ENCODE measurements at places on chromosomes 16 and 17.

DNA sequence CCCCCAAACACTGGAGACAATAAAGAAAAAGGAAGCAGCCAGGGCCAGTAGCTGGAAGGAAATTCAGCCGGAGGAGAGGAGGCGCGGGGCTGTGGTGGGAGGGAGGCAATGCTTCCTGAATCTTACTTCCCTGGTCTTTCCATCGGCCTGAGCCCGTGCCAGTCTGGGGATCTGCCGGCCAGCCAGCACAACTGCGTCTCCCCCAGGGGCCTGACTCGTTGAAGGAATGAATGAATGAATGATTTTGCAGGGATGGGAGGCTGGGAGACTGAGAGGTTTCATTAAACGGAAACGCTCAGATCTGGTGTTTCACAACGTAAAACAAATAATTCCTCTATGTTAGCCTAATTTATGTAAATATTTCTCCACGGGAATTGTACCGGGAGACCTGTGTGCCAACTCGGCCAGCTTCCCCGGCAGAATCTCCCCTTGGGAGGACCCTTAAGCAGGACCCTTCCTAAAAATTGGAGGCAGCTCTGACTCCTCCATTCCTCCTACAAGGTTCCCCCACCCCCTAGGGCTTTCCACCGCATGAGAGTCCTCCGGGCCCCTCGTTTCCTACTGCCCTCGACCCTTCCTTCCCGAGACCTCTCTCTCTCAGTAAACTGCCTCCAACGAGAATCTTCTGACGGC is 1.3 kb upstream of the BAIAP2 start:
- peaks cover 14% of the 10 kb centered on the region for H3K4me1 ChIP-seq
- H3K27me3 ChIP-seq = peaks cover 34% of the 10 kb centered on the region
- no peak for DNase-seq
- H3K36me3 ChIP-seq = peaks cover 16% of the 10 kb centered on the region
- no peak overlapping the region for H3K27ac ChIP-seq

DNA sequence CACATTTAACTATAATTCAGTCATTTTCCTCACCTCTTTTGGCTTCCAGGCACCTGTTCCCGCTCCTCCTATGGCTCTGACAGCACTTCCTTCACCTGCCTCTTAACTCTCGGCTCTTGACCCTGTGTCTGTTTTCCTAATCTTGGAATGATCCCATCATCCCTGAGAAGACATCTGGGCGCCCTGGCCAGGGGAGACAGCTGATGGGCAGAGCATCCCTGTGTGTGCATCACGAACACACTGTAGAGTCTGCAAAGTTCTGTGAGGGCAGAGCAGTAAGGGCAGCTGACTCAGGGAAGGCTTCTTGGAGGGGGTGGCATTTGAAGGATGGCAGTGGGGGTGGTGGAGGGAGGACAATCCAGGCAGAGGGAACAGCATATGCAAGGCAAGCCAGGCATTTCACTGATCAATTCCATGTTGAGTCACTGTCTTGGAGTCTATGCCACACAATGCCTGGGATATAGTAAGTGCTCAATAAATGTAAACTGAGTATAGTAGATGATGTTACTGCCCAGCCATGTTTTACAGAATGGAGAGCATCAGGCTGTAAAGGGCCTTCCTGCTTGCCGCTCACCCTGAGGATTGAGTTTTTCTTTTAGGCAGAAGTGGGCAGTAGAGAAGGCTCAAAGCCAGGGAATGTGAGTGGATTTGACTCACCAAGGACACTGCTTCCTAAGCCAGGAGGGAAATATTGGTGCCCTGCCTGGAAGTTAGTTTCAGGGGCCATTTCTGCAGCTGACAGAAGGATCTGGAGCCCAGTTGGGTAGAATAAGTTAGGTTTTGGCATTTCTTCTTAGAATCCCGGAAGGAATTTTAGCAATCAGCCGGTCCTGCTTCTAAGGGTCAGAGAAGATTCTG is 5.8 kb upstream of the RAB11FIP4 start:
- H3K36me3 ChIP-seq = no peaks in the 10 kb centered on the region
- peaks cover 18% of the 10 kb centered on the region for H3K27me3 ChIP-seq
- no peak overlapping the region for H3K27ac ChIP-seq
- H3K4me3 ChIP-seq = no peak overlapping the region
- no peak for DNase-seq
- H3K4me1 ChIP-seq = peaks cover 11% of the 10 kb centered on the region

DNA sequence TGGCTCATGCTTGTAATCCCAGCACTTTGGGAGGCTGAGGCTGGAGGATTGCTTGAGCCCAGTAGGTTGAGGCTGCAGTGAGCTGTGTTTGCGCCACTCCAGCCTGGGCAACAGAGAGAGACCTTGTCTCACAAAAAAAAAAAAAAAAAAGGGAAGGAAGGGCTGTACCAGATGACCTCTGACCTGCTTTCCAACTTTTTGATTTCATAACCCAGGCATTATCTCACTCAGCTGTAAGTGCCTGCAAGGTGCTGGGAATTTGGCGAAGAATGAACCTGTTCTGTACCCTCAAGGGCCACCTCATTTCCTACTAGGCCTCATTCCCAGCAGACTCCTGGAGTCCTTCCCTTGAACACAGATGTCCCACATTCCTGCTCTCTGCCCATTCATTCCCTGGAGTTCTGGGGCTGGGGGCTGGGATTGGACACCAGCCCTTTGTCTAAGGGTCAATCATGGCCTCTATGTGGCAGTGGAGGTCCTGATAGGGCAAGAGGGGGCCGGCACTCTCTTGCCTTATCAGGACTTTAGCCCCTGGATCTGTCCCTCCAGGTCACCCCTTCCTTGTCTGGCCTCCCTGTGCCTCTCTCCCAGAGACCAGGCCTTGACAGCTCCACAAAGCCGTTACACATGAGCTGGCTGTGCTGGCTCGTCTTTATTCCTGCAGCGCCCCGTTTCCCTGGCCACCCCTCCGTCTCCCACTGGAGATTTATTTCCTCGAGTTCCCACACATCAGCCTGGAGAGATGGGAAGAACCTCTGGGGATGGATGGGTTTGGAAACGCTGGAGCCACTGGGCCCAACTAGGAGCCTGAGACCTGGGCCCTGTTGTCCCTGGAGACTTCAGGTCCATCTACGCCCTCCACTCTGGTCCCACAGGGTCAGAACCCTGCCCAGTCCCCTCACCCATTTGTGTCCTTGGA is 821 bp upstream of the GFAP start:
- peaks cover 24% of the 10 kb centered on the region for H3K27me3 ChIP-seq
- DNase-seq = no peak
- H3K27ac ChIP-seq = no peak overlapping the region
- H3K4me1 ChIP-seq = peaks cover 5% of the 10 kb centered on the region

GRCh38 chr16:30753596-30753995 is 5.4 kb downstream of the PHKG2 start:
- no peak overlapping the region for H3K27ac ChIP-seq
- no peak overlapping the region for H3K4me3 ChIP-seq
- H3K36me3 ChIP-seq = peaks cover 59% of the 10 kb centered on the region
- H3K4me1 ChIP-seq = peaks cover 11% of the 10 kb centered on the region

DNA sequence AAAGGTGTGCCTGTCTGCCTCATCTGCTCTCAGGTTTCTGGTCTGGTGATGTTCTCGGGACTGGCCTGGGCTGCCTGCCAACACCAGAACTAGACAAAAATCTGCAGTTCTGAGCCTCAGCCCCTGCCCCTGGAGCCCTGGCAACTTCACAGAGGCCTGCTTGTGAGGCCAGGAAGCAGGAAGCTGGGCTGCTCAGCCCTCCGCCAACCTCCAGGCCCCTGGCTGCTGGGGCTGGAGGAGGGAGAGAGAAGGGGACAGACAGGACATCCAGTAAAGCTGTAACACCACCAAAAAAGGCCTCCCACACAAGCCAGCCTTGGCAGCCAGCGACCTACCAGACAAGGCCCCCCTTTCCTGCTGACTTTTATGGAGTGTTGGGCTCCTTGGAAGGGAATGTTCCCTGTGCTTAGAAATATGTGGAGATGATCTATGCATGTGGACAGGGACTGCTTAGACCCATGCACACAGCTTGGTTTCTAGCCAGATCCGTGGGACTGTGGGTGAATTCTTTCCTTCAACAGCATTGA is 157.6 kb downstream of the XYLT1 start:
- peak overlapping the region; percentile 55 for H3K27ac ChIP-seq
- peaks cover 22% of the 10 kb centered on the region for H3K4me1 ChIP-seq
- no peaks in the 10 kb centered on the region for H3K27me3 ChIP-seq
- no peak for DNase-seq
- no peak overlapping the region for H3K4me3 ChIP-seq

GRCh38 chr17:4003501-4004421 is 39.5 kb upstream of the ATP2A3 start:
- no peak for DNase-seq
- H3K4me3 ChIP-seq = no peak overlapping the region
- no peaks in the 10 kb centered on the region for H3K27me3 ChIP-seq
- H3K36me3 ChIP-seq = peaks cover 40% of the 10 kb centered on the region
